ENCODE measurements at places on chromosomes 7 and 10.

- no peak for DNase-seq
Measured at GRCh38 chr7:70634071-70634470, 497.9 kb upstream of the GALNT17 start.

- peak; percentile 90 for DNase-seq
Measured at GRCh38 chr10:79149662-79150443, 81.1 kb downstream of the ZMIZ1 start.

DNA sequence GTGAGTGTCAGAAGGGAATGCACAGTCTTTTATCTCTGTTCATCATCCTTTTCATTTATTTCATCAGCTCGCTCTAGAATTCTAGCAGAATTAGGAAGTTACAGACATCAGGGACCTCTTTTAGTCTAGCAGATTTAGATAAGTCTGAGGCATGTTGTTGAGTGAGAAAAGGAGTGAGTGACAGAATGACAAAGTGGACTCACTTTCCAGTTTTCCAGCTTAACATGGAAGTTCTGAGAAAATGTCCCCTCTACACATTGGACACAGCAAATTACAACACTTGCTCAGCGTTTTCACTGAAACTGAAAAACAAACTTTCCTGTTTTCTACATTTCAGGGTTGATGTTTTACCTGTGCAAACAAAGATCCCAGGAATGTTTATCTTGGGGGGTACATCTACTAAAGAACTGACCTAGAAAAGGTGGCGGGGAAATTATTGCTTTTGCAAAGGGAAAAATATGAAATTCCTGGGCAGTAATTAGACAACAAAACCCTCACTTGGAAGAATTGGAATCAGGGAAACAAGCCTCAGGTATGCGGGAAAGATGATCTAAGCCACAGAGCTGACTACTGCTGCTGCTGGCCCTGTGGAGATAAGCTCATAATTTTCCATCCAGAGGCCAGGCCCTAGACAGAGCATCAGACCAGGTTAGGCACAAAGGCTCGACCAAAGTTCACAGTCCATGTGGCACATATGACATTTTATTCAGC lies 14.6 kb upstream of the CYP3A5 start:
- no peak for DNase-seq

GRCh38 chr10:11023009-11023953 lies 5.6 kb downstream of the CELF2 start:
- no peak for DNase-seq

GRCh38 chr10:125061557-125062226 lies 98.7 kb downstream of the CTBP2 start:
- DNase-seq, result no peak

GRCh38 chr7:153245809-153246208 lies 486.3 kb downstream of the ACTR3B start:
- no peak for DNase-seq

- DNase-seq, result peak; percentile 19
Measured at GRCh38 chr7:38453168-38453567, 178.0 kb downstream of the AMPH start.

DNA sequence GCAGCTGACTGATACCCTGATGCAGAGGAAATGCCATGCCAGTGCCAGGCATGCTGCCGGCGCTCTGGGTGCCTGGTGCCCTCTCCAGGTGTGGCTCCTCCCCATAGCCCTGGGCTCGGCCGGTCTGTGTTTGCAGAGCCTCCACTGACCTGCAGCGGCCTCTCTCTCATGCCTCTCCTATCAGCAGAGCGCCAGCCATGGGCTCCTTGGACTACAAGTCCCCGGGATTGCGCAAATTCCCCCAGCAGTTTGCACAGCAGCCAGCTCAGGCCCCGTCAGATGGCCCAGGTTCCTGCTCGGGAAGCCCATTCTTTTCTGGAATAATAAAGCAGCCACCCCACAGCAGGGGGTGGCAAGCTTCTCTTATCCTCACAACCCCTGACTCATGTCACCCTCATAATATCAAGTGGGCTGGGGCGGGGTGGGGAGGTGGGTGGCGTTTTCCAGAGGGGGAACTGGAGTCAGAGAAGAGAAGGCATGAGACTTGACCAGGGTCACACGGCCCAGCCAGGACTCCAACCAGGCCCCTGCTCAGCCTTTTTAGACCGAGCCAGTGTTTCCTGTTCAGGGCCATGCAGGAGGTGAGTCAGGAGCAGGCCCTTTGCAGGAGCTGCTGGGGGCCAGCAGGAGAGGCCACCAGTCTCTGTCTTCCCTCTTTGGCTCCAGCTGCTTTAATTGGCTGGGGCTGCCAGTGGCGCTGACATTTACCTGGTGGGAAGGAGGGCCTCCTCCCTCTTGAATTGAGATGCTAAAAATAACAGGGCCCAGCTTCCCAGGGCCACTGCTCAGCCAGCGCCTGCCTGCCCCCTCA lies 58.6 kb downstream of the ZMIZ1 start:
- peak; percentile 70 for DNase-seq

DNA sequence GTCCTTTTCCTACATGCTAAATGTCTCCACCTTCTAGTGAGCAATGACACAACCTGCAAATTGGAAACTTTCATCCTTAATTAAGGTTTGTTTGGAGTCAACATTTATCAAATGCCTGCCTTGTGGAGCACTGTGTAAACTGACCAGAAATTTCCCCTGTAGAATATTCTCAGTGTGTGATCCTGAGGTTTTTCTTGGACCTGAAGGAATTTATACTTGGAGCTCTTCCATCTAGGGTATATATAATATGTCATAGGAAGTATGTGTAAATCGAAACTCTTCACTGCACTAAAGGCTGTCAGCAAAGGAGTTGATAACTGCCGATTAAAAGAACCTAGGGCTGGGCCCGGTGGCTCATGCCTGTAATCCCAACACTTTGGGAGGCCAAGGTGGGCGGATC lies 152.4 kb downstream of the NSUN6 start:
- DNase-seq, result no peak

DNA sequence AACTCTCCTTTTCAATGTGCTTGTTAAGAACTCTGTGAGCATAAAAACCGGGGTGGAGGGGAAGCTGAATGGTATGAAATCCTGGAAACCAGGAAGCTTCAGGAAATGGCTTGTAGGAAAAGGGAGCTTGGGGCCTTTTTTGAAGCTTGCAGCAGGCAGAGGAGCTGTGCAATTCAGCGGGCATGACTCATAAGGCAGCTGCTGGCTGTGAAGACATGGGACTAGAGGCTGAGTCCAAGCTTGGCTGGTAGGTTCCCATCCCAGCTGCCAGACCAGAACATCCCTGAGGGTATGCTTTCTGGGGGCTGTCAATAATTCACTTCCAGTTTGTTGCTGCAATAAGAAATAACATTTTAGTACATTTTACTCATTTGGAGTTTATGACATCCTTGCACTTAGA lies 36.8 kb upstream of the CDC14C start:
- no peak for DNase-seq

- DNase-seq, result peak; percentile 19
Measured at GRCh38 chr7:22137026-22137425, 191.3 kb upstream of the CDCA7L start.

DNA sequence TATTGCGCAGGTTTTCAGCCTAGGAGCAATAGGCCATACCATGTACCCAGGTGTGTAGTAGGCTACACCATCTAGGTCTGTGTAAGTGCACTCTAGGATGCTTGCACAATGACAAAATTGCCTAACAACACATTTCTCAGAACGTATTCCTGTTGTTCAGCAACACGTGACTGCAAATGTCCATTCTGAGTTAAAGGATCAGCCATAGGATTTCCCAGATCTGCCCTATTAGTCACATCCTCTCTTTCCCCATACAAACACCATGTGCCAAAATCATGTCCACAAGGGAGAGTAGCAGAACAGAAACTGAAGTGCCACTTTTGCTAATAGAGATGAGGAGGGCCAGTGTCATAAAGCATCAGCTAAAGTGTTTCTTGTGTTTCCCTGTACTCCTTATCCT lies 42.6 kb upstream of the AMPH start:
- peak; percentile 76 for DNase-seq

DNA sequence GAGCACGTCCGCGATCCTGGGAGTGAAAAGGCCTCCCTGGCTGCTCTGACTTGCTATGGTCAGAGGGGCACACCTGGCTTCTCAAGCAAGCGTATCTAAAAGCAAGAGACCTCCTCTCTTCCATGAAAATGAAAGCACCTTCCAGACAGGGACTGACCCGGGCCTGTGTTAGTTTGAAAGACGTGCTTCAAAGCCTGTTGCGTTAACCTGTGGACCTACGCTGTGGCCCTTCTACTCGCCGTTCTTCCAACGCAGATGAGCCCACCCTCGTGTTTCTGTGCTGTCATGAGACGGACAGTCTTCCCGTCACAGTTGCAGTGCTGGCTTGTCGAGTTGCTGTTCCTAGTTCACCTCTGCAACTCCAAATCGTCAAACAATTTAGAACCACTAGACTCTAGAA lies 15.5 kb upstream of the GDI2 start:
- DNase-seq, result no peak

DNA sequence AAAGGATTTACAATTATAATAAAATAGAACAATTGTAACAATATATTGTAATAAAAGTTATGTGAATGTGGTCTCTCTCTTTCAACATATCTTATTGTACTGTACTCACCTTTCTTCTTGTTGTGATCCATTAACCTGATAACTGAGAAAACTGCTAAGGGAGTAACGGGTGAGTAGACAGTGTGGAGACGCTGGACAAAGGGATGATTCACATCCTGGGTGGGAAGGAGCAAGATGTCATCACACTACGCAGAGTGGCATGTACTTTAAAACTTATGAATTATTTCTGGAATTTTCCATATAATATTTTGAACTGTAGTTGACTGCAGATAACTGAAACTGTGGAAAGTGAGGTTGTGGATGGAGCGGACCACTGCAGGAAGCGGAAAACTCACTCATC lies 91.2 kb upstream of the PLPP4 start:
- no peak for DNase-seq

- DNase-seq, result no peak
Measured at GRCh38 chr10:80504158-80504811, 33.4 kb upstream of the SH2D4B start.

GRCh38 chr7:137885678-137886077 lies 38.9 kb upstream of the DGKI start:
- DNase-seq, result no peak

DNA sequence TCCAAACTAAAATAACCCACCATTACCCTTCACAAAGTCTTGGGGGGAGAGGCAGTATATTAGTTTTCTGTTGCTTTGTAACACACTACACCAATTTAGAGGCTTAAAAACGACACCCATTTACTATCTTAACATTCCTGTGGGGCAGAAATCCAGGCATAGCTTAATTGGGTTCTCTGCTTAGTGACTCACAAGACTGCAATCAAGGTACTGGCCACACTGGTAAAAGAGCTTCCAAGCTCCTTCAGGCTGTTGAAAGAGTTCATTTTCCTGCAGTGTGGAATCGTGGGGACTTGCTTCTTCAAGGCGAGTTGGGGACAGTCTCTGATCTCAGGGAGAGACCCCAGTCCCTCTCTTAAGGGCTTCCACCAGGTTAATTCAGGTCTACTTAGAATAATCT lies 139.1 kb downstream of the XPNPEP1 start:
- peak; percentile 22 for DNase-seq

DNA sequence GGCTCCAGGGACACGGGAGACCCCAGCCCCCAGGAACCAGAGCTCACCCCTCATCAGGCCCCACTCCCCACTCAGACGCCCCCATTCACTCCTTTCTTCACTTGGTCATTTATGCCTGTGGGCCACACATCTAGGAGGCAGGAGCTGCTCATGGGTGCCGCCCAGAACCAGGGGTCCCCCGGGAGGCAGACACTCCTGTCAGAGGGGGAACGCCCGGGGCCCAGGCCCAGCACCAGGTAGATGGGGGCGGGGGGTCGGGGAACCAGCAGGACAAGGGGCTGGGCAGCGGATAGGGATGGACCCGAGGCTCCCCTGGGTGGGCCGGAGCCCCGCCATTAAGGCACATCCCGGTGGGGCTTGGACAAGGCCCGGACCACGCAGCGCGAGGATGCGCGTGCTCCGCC lies 11.8 kb downstream of the CALY start:
- DNase-seq, result no peak

- DNase-seq, result peak; percentile 55
Measured at GRCh38 chr10:5589661-5590511, 65.1 kb downstream of the CALML3 start.

DNA sequence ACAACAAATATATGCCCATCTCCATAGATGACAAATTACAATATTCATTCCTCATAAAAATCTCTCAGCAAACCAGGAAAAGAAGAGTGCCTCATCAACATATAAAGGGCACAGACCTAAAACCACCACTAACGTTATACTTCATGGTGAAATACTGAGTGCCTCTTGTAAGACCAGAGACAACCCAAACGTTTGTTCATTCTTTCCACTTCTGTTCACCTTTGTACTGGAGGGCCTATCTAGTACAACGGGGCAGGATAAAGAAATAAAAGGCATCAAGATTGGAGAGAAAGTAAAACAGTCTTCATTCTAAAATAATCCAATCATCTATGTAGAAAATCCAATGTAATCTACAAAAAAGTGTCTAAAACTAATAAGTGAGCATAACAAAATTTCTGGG lies 79.1 kb downstream of the LARP4B start:
- DNase-seq, result no peak

- DNase-seq, result no peak
Measured at GRCh38 chr10:48517911-48518811, 86.7 kb downstream of the ARHGAP22 start.

- DNase-seq, result no peak
Measured at GRCh38 chr10:71214641-71215559, 2.5 kb downstream of the UNC5B start.

GRCh38 chr7:143027032-143027431 lies at the start of gene OR9A2:
Gene OR9A2, minus strand, starts transcription at chr7:143027132. Its CDS starts 0 bp downstream, at chr7:143027132.
- no peak for DNase-seq

GRCh38 chr10:4062072-4062471 lies 277.1 kb upstream of the KLF6 start:
- no peak for DNase-seq

DNA sequence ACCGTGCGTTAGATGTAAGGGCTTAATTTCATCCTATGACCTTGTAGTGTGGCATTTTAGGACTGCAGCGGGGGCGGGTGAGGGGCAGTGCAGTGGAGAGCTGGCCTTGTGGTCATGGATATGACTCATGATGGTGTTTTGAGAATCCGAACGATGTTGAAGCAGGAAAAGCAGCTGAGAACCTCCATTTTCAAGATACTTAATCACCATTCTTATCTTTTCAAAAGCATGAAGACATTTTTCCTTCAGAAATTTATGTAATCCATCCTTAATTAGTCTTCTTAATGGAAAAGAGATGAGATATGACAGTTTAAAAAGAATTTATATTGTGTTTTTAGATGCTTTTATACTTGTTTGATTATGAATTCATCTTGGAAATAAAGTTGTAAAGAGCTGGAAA lies 9.6 kb downstream of the ATP5F1C start:
- peak; percentile 86 for DNase-seq

GRCh38 chr7:1407892-1408291 lies 51.4 kb downstream of the MICALL2 start:
- DNase-seq, result no peak

DNA sequence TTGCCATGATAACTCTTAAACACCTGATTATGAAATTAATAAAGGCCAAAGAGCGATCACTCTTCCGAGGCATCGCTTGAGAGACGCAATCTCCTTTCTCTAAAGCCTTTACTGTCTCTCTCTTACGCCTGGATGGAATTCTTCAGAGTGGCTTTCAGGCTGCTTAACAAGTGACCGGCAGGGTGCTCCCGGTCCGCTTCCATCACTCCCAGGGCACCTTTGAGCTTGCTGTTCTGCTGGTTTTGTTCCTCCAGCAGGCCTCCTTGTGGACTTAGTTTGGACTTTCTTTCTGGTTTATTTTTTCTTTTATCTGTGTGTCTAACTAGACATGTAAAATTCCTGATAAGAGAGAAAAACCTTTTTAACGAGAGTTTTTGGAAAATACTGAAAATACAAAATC lies 60.9 kb downstream of the MRPL32 start:
- no peak for DNase-seq
